Pancreas (tissue), 10 donors: ENCODE measurements at places on chromosomes 2 and 18. TPM values are rescaled to one million over a fixed set of nuclear protein-coding genes. Genes with fewer than 3 reads are reported as not detected.
A peak's percentile ranks its signal among the peaks of the same experiment; 100 is the strongest.

The SLC16A14 gene
- total RNA-seq = 1.4 TPM

The CAVIN2 gene
- total RNA-seq = 4.6 TPM

The TRIM43 gene
- total RNA-seq = not detected

The PROM2 gene
- 16.5 TPM for total RNA-seq

The KIF3C gene
- 1.0 TPM for total RNA-seq

The AAMP gene
- total RNA-seq = 35.0 TPM

The C2orf78 gene
- not detected for total RNA-seq

The IL37 gene
- not detected for total RNA-seq

The KCNF1 gene
- 0.61 TPM for total RNA-seq

The C2orf72 gene
- 12.5 TPM for total RNA-seq

DNA sequence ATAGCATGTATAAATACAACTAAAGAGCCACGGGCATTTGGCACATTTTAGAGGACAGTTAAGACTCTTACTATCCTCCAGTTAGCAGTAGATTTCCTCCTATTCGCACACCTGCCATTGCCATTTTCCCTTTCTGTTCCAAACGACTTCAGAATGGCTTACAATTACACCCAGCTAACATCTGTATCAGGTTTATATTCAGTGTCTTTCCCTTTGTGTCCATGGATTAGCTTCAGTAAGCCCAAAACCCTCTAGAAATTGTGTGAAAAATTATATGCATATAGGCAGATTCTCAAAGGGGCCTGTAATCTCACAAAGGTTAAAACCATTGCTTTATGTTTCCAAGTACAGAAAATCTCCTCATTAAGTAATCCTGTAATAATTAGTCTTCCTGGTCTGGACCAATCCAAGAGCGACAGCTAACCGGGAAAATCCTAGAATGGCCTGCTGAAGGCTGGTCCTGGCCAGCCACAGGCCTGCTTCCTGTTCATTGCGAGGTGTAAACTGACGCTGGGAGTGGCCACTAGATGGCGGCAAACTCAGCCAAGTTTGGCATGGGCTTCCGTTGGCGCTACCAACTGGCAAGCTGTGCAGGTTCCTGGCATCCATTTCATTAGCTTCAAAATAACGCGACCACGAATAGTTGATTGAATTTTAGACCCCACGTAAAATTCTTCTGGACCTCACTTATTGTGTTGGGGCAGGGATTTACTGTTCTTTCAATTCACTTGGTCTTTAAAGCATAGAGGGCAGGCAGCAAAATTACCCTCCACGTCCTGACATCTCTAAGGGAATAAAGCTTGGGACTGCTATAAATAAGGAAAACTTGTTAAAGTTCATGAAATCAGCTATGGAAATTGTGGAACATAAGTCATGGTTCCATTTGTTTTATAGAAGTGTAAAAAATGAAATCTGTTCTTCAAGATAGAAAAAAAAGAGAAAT is 17.1 kb downstream of the ARHGAP25 start:
- DNase-seq = peak; percentile 87

GRCh38 chr18:54672109-54672508 is 81.1 kb downstream of the DYNAP start:
- no peak for DNase-seq

- DNase-seq = no peak
These were observed 984.5 kb downstream of the TSN start for GRCh38 chr2:122739732-122740593.

- DNase-seq = no peak
These were observed 362.4 kb downstream of the KCNJ3 start for GRCh38 chr2:155060896-155061295.

DNA sequence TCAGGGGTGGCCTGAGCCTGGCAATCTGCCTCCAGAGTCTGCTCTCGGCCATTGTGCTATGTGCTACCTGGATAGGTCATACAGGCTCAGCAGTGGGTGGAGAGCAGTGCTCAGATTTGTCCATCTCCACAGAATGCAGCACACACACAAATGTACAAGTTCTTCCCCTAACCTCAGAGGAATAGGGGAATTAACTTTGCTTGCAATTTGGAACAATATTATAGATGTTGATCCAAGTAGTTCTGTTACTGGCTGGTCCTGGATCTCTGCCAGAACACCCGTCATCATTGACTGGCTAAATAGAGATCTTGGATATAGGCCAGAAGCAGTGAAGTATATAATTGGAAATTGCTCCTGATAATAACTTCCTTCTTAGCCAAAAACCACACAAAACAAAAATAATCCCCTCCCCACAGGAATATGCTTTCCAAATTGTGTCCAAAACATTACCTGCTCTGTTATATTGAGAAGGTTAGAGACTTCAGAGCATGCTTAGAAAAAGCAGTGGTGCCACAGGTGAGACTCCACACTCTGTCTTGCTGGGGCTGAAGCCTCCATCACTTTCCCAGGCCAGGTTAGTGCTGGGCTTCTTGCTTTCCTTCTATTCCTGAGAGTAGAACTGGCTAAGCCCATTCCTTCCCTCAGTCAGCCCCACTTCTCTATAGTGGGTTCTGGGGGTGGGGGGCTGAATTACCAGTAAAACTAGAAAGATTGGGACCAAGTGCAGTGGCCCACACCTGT is 38.8 kb downstream of the NCAPH start:
- DNase-seq = peak; percentile 75

- no peak for DNase-seq
These were observed 2.2 kb downstream of the NEDD4L start for GRCh38 chr18:58046093-58046793.

- no peak for DNase-seq
These were observed 13.1 kb downstream of the HS6ST1 start for GRCh38 chr2:128305555-128306080.

- no peak for DNase-seq
These were observed 41.8 kb upstream of the KLF11 start for GRCh38 chr2:10001586-10001985.

DNA sequence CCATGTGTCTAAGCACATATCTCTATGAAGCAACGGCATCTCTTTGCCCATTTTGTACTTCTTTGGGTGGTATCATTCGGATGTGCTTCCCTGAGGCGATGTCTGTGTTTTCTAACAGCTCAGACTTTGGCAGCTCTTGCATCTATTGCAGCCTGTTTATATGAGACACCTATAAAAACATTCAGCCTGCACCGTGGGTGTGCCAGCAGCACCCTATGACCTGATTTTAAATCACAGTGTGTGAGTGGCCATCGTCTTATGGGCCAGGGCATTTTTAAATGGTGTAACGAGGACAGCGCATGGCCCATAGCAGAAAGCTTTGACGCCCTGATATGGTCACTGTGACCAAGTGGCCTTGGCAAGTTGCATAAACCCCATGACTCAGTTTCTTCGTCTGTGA is 12.9 kb downstream of the NPAS2 start:
- DNase-seq = no peak

DNA sequence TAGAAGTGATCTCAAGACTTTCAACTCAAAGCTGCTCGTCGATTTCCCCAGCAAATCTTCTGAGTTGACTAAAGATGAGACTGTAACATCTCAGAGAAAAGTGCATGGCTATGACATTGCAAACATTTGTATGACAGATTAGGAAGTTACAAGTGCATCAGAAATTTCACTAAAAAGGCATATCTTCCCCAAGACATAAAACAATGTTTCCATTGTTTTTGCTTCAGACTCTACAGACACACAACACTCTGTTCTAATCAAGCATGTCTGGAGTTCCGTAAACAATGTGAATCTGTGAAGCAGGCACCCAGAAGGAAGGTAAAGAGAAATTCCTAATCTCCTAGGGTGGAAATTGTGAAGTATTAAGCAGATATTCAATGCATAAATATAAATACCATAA is 144.6 kb upstream of the LYPD1 start:
- no peak for DNase-seq

GRCh38 chr18:7904529-7904928 is 337.4 kb downstream of the PTPRM start:
- no peak for DNase-seq

DNA sequence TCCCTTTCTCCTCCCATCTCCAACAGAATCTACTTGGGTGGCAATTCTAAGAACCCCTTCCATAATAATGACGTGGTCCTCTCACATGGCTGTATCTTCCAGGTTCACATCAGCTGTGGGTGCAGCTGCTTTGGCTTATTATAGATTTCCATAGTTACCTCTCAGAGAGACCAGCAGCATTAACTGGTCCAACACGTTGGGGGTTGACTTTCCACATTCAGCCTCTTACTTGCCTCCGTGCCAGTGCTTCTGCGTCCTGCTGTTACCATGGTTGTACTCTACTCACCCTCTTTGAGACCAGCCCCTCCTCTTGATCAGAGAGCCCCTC is 570.7 kb downstream of the PLCL1 start:
- DNase-seq = no peak

GRCh38 chr2:38751596-38752410 is 642 bp upstream of the SRSF7 start:
- no peak for DNase-seq

- DNase-seq = no peak
These were observed 37.2 kb upstream of the SLC35G4 start for GRCh38 chr18:11572201-11572600.

GRCh38 chr2:224151680-224152310 is 112.7 kb upstream of the SERPINE2 start:
- DNase-seq = no peak

DNA sequence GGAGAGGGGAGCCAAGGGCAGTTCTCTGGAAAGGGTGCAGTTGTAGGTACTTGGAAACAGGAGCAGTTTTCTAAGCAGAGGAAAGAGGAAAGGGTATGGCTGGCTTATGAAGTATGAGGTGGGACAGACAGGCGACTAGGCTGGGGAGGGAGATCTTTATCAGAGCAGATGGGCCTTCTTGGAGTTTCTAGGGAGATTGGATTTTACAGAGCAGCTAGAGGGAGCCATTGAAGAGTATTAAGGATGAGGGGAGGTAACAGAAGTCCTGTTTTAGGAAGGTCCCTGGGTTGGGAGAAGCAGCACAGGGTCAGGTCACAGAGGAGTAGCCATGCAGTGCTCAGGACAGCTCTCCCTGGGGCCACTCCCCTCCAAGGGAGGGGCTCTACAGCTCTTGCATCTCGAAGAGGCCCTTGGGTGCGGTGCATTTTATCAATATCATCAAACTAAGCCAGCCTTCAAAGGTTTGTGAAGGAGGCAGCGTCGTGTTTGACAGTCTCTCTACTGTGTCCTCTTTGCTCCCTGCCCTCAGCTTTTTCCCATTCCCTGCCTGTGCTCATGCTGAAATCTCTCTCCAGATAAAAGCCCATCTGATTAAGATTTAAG is 154.3 kb downstream of the SETBP1 start:
- no peak for DNase-seq

- no peak for DNase-seq
These were observed 41.5 kb downstream of the SLC38A11 start for GRCh38 chr2:164913640-164914350.

- DNase-seq = peak; percentile 79
These were observed 1.2 kb downstream of the BMPR2 start for GRCh38 chr2:202377207-202377761.

DNA sequence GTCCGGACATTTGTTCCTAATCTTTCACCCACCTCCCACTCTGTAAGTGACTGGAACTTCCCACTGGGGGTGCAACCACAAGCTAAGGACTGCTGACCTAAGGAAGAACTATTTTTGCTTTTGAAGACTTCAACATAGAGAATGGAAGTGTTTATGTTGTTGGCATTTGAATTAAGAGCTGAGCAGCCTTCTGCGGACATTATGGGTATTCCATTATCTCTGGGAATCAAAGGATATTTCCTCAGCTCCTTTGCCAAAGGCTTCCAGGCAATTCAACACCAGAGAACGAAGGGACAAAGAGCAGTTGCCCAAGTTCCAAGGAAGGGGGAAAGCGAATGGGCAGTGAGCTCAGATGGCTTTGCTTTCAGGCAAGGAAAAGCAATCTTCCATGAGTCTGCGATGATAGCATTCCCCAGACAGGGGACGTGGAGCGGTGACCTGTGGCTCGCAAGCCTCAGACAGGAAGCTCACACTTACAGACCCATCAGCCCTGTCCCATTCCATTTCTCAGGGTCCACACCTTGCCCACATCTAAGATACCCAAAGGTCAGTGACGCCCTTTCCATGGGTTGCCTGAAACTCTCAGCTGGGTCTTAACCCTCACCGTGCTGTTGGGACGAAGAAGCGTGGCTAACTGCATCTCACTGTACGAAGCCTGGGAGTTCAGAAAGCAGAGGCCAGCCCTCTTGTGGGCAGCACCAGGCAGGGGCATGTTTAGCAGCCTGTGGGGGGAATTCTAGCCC is 116.8 kb downstream of the COPS8 start:
- no peak for DNase-seq

DNA sequence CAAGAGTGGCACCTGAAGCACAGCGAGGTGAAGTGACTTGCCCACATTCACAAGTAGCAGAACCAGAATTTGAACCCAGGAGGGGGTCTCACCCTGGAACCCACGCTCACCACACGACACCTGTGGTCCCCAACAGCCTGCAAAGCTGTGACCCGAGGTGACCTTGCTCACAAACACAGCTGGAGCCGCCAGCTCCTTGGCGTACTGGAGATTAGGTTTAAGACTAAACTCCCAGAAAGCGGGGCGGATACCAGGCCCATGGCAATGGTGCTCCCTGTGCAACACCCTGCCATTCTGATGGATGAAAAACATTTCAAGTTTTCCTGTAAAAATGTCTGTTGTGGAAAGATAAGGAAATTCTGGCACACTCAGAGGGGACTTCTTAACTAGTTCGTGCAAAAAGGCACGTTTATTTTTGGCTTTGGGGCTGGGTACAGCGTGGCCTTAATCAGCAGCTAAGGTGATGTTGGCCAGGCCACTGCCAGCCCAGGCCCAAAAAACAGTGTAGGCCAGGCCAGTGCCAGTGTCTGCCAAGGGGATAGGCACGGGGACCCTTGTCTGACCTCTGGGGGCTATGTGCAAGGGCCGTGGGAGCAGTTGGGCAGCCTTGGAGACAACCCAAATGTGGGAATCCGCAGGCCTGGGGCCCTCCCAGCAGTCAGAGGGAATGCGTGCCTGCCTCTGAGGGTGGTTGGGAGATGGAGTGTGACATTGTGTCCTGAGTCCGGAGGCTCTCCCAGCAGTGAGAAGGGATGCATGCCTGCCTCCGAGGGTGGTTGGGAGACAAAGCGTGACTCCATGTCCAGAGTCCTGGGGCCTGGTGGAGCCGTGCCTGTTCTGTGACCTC is 185.0 kb upstream of the HS6ST1 start:
- no peak for DNase-seq

- peak; percentile 94 for DNase-seq
These were observed 22.7 kb downstream of the BCL11A start for GRCh38 chr2:60530660-60531281.

DNA sequence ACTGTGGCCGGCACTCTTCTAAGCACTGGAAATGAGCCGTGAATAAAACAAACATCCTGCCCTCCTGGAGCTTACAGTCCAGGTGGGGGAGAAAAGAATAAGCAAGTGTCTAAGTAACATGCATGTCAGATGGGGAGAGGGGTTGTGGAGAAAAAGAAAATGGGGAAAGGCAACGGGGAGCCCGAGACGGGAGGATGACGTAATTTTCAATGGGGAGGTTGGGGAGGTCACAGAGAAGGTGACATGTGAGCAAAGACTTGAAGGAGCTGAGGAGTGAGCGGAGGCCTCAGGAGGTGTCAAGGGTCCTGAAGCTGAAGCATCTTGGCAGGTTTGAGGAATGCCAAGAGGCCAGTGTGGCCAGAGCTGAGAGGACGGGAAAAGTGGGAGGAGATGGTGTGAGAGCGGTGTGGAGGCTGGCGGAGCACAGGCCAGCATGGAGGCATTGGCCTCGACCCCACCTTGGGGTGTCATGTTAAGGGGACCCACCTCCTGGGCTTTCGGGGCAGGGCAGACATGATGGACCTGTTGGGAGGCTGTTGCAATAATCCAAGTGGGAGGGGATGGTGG is 15.0 kb upstream of the NTSR2 start:
- no peak for DNase-seq

GRCh38 chr2:111035830-111036441 is 84.8 kb upstream of the BCL2L11 start:
- DNase-seq = no peak
